Activated B cell treated with CpG ODN at 0.5 μM for 24 hours (primary cell): ENCODE measurements at places on chromosomes 2 and 18.

DNA sequence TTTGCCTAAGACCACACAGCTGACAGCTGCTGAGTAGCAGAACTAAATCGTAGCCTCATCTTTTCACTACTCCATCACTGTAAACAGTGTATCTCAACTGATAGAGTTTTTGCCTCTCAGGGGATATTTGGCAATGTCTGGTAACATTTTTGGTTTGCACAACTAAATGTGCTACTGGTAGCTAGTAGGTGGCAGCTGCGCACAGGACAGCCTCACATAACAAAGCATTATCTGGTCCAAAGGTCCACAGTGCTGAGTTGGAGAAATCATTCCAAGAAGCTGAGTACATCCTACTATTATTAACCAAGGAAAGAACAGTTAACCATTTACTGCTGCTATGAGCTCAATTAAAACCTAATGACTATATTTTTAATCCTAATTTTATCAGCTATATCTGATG lies 6.1 kb upstream of the CCDC102B start:
- DNase-seq = no peak

- DNase-seq = peak; percentile 70
Measured at GRCh38 chr2:10408649-10409579, 39.2 kb downstream of the ODC1 start.

DNA sequence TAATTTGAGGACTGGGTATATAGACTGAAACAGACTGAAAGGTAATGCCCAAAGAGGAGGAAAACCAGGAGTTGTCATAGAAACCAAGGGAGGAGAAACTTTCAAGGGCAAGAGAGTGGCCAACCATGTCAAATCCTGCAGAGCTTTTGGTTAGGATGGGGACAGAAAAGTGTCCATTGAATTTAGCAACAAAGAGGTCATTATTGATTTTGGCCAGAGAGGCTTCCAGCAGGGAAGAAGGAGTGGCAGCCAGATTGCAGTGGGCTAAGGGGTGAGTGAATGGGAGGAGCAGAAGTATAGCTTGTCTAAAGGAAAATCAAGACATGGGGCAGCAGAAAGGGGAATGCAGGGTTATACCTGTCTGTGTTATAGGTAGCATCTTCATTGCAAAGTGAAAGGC lies 194.0 kb downstream of the CAMKMT start:
- DNase-seq = no peak

DNA sequence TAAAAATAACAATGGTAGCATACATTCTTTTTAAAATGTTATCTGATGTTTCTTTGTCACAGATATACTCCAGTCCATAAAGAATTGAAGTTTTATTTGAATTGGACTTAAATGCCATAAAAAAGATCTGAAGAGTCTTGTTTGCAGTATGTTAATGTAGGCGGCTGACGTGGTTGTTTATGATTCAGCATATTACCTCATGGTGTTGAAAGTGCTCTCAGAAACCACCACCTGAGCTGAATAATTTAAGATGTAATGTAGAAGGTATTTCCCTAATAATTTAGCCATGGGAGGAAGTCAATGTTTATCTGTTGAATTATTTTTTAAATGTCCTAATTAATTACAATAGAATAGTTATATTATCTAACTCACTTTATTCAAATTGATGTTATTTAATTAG lies 58.6 kb upstream of the CHN1 start:
- DNase-seq = no peak

- DNase-seq = no peak
Measured at GRCh38 chr2:60230596-60230995, 322.9 kb downstream of the BCL11A start.

DNA sequence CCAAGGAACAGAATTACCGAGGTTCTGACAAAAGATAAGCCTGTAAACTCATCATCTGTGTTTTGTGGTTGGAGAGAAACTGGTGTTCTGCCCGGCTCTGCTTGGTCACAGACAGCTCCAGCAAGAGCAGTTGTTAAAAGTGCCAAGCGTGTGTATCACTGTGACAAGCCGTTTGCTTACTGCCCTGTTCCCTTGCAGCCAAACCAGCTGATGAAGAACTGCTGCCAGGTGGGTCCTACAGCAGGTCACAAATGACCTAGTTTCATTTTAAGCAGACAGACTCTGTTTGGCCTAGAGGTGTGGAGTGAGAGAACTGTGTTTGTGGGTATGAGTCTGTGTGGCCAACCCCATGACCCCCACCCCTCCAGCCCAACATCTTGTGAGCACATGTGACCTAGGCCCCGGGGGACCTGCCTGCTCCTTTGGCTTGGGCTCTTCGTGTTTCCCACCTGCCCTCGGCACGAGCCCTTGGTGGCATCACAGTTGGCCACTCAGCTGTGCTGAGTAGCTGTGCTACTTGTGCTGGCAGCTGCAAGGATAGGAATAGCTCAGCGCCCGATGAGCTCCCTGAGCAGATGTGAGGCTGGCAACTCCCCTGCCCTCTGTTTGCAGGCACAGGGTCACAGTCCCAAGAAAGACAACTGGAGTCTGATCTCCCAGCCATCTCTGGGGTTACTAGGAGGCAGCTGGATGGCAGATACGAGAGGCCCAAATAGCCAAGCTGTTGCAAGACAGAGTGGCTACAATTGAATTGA lies 9.7 kb downstream of the OXER1 start:
- peak; percentile 49 for DNase-seq

GRCh38 chr18:35122586-35123224 lies 81.5 kb downstream of the MAPRE2 start:
- no peak for DNase-seq

GRCh38 chr2:80141007-80141726 lies 163.4 kb downstream of the LRRTM1 start:
- no peak for DNase-seq

GRCh38 chr2:230347659-230348305 lies 20.8 kb downstream of the SP140L start:
- DNase-seq = no peak

DNA sequence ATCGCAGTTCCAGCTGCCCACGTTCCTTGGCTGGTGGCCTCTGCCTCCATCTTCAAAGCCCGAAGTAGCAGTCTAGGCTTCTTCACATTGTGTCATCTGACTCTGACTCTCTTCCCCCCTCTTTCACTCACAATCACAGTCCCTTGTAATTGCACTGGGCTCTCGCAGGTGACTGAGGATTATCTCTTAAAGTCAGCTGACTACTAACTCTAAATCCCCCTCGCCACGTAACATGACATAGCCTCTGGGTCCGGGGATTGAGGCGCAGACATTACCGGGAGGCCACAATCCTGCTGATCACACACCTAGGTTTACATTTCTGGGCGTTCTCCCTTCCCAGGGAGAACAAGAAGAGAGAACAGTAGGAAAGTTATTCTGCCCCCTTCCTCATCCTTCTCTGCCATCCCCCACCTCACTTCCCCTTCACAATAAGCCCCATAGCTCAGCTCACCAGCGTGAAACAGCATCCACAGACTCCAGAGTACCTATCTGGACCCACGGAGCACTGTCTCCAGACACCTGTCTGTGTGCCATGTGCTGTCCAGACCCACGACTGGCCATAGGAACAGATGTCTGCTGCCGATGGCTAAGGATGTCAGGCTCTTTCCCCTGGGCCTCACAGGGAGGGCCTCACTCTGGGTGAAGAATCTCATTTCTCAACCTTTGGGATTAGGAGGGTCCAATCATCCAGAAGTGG lies 64.3 kb upstream of the FZD7 start:
- DNase-seq = no peak
